ENCODE measurements at places on chromosomes 16 and 17.

GRCh38 chr16:181565-182021, 1.3 kb downstream of the HBQ1 start:
- DNase-seq, result no peak
- H3K4me1 ChIP-seq, result peaks cover 30% of the 10 kb centered on the region
- H3K4me3 ChIP-seq, result peak overlapping the region; percentile 38
- H3K27me3 ChIP-seq, result peaks cover 30% of the 10 kb centered on the region
- H3K27ac ChIP-seq, result no peak overlapping the region
- H3K36me3 ChIP-seq, result no peaks in the 10 kb centered on the region

GRCh38 chr17:21674242-21674731, 18.0 kb upstream of the KCNJ18 start:
- no peaks in the 10 kb centered on the region for H3K27me3 ChIP-seq
- H3K4me3 ChIP-seq, result no peak overlapping the region
- H3K4me1 ChIP-seq, result no peaks in the 10 kb centered on the region
- no peaks in the 10 kb centered on the region for H3K36me3 ChIP-seq
- no peak for DNase-seq

- no peaks in the 10 kb centered on the region for H3K36me3 ChIP-seq
- no peaks in the 10 kb centered on the region for H3K4me1 ChIP-seq
- no peak overlapping the region for H3K27ac ChIP-seq
- H3K27me3 ChIP-seq, result no peaks in the 10 kb centered on the region
- no peak for DNase-seq
Measured at GRCh38 chr17:41052566-41052965, 2.5 kb downstream of the KRTAP2-2 start.

GRCh38 chr17:74368341-74369081, 1.2 kb downstream of the GPR142 start:
- H3K36me3 ChIP-seq, result no peaks in the 10 kb centered on the region
- DNase-seq, result peak; percentile 12
- no peak overlapping the region for H3K4me3 ChIP-seq
- H3K4me1 ChIP-seq, result peaks cover 6% of the 10 kb centered on the region

DNA sequence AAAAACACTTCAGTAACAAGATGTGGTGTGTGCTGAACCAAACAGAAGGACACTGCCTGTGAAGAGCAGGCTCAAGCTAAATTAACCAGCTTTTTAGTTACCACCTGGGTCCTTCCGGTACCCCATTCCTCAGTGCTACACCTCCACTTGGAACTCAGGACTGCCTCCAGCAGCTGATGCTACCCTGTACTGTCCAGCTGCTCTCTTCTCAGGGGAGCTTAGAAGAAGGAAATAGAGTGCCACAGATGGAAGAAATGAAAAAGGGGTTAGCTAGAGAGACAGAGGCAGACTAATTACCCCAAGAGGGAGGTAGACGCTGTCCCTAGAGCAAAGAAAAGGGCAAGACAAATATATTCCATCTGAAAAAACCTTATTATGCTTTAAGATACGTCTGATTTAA, 5.7 kb downstream of the MED13 start:
- H3K4me3 ChIP-seq, result no peak overlapping the region
- H3K4me1 ChIP-seq, result peaks cover 11% of the 10 kb centered on the region
- DNase-seq, result no peak
- H3K36me3 ChIP-seq, result peaks cover 62% of the 10 kb centered on the region
- H3K27me3 ChIP-seq, result no peaks in the 10 kb centered on the region

GRCh38 chr17:48258331-48258730, 150.8 kb downstream of the SNX11 start:
- H3K4me3 ChIP-seq, result no peak overlapping the region
- no peaks in the 10 kb centered on the region for H3K4me1 ChIP-seq
- no peak for DNase-seq
- no peaks in the 10 kb centered on the region for H3K36me3 ChIP-seq

DNA sequence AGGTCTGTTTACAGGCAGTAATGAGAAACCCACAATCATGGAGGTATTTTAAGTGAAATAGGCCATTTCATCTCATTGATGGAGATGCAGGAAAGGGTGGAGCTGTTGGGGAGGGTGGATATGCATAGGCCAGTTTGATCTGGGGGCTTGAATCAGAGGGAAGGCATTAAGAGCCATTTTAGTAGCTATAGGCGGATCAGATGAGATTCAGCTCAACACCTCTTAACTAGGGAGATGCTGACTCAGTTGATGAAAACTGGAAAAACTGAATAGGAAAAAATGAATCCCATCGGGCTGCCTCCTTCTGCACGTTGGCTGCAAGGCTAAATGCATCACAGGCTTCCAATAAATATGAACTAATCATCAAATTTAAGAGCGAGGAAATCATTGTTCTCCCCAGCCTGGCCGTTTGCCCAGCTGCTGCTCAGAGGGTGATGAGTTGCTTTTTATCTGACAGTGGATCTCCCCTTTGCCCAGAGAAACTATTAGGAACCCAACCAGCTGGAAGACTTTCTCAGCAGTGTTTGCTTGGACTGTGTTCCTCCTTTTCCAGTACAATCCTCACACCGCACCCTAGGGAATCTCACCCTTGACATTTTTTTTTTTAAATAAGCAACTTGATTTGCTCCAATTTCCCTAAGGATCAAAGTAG, 149.6 kb downstream of the SOX9 start:
- no peak overlapping the region for H3K4me3 ChIP-seq
- H3K27me3 ChIP-seq, result no peaks in the 10 kb centered on the region
- peaks cover 29% of the 10 kb centered on the region for H3K4me1 ChIP-seq
- H3K27ac ChIP-seq, result no peak overlapping the region
- no peaks in the 10 kb centered on the region for H3K36me3 ChIP-seq

DNA sequence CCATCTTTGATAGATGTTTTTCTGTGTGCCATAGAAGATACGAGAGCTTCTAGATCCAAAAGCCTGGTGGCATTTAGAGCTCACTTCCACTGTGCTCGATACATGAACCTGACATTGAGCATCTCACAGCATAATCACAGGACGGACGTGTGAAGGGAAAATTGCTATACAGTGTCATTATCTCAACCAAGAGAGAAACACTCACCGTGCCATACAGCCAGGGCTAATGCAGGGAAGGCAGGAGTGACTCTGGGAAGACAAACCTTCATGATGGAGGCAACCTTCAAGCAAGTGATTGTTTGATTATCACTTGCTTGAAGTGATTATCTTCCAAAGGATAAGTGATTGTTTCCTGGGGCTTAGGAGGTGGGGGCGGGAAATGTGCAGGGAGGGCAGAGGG, 218.2 kb upstream of the HSBP1 start:
- H3K4me3 ChIP-seq, result no peak overlapping the region
- H3K36me3 ChIP-seq, result no peaks in the 10 kb centered on the region
- H3K4me1 ChIP-seq, result no peaks in the 10 kb centered on the region
- DNase-seq, result no peak
- H3K27ac ChIP-seq, result no peak overlapping the region

DNA sequence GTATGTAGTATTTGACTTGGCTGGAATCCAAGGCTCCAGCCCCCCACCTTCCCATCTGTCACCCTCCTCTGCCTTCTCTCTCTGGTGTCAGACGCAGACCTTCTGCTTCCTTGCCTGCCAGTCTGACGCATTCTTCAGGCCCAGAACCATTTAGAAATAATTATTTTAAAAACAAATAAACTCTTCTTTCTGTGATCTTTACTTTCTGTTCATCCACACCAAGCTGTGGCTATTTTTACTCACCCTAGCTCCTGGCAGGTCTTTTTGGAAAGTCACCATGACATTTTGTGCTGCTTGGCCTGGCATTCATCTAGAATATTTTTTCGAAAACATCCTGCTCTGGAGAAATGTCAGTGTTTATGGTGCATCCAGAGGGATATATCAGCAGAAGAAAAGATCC, 330.7 kb upstream of the ASIC2 start:
- DNase-seq, result no peak
- peaks cover 20% of the 10 kb centered on the region for H3K27me3 ChIP-seq
- H3K27ac ChIP-seq, result no peak overlapping the region
- H3K4me1 ChIP-seq, result no peaks in the 10 kb centered on the region
- H3K4me3 ChIP-seq, result no peak overlapping the region

GRCh38 chr17:62592341-62593099, 35.0 kb upstream of the MRC2 start:
- H3K36me3 ChIP-seq, result peaks cover 11% of the 10 kb centered on the region
- no peaks in the 10 kb centered on the region for H3K4me1 ChIP-seq
- H3K27me3 ChIP-seq, result no peaks in the 10 kb centered on the region
- no peak overlapping the region for H3K27ac ChIP-seq

DNA sequence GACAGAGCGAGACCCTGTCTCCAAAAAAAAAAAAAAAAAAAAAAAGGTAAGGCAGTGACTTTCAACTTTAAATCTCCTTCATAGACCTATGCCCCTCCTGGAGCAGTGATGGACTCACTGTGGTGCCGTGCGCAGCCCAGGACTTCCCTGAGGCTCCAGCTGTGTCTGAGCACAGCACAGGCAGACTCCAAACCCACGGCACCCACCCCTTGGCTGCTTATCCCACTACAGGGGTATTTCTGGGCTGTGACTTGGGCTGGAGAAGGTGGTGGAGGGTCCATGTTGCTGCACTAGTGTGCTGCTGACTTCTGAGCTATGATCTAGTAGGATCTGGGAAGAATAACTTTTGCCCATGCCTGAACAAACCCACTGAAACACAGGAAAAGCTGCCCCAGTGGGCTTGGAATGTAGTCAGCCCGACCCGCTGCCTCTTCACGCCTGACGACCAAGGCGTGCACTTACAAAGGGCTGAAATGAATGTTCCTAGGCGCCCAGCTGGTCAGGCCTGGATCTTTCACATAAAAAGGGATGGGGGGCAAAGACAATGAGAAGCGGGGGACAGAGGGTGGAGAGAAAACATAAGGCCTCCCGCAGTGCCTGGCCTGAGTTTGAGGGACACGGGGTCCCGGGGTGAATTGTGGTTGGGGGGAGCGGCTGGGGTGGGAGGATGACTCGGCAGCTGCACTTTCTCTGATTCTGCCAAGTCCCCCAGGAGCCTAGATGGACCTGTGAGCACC, 83.0 kb downstream of the IRF8 start:
- DNase-seq, result no peak
- H3K27me3 ChIP-seq, result no peaks in the 10 kb centered on the region
- H3K4me1 ChIP-seq, result no peaks in the 10 kb centered on the region

GRCh38 chr16:65312071-65312470, 190.2 kb upstream of the CDH11 start:
- DNase-seq, result no peak
- H3K27ac ChIP-seq, result no peak overlapping the region
- H3K4me1 ChIP-seq, result peaks cover 5% of the 10 kb centered on the region
- no peaks in the 10 kb centered on the region for H3K27me3 ChIP-seq
- H3K36me3 ChIP-seq, result no peaks in the 10 kb centered on the region
- no peak overlapping the region for H3K4me3 ChIP-seq

GRCh38 chr16:14109077-14109775, 38.1 kb downstream of the MRTFB start:
- peaks cover 83% of the 10 kb centered on the region for H3K4me1 ChIP-seq
- peak overlapping the region; percentile 57 for H3K27ac ChIP-seq
- H3K27me3 ChIP-seq, result no peaks in the 10 kb centered on the region
- DNase-seq, result no peak
- H3K36me3 ChIP-seq, result no peaks in the 10 kb centered on the region

GRCh38 chr17:40902498-40902897, 17.5 kb upstream of the KRT20 start:
- peaks cover 6% of the 10 kb centered on the region for H3K4me1 ChIP-seq
- peak overlapping the region; percentile 68 for H3K27ac ChIP-seq
- no peak for DNase-seq
- H3K4me3 ChIP-seq, result no peak overlapping the region
- no peaks in the 10 kb centered on the region for H3K36me3 ChIP-seq
- H3K27me3 ChIP-seq, result no peaks in the 10 kb centered on the region

DNA sequence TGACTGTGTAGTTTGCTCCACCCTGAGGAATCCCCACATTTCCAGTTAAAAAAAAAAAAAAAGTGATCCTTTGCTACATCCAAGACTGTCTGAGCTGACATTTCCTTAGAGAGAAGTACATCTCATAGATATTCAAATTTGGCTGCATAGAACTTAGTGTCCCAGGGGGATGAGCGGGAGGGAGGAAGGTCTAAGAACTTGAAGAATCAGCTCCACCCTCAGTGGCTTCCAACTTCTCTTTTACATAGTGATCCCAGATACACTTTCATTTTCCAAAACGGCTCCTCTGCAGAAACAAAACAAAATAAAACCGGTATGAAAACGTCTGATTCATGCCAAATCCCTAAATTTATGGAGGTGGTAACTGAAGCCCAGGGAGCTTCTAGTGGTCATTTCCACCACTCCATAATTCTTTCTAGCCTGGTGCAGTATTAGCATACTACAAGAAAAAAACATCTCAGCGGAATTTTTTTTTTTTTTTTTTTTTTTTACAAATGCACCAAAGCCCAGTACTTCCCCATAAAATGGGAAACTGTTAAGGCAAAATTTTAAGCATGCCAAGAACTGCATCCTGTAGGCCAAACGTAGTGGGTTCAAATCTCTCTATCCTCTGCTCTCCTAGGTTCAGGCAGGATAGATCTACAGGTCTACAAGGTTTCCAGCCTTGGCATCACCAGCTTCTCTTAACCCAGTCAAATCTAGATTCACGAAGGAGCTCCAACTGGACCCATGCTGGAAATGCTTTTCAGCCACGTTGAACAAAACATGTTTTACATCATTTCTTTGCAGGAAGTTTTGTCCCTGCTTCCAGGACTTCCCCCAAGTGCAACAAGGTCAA, 29.3 kb downstream of the MAF start:
- no peaks in the 10 kb centered on the region for H3K36me3 ChIP-seq
- H3K27ac ChIP-seq, result no peak overlapping the region
- no peak overlapping the region for H3K4me3 ChIP-seq
- no peaks in the 10 kb centered on the region for H3K4me1 ChIP-seq
- no peaks in the 10 kb centered on the region for H3K27me3 ChIP-seq

GRCh38 chr17:76254275-76254674, 10.9 kb upstream of the UBALD2 start:
- no peak overlapping the region for H3K27ac ChIP-seq
- no peaks in the 10 kb centered on the region for H3K36me3 ChIP-seq
- H3K4me3 ChIP-seq, result no peak overlapping the region
- H3K27me3 ChIP-seq, result no peaks in the 10 kb centered on the region
- H3K4me1 ChIP-seq, result peaks cover 33% of the 10 kb centered on the region

GRCh38 chr17:57438066-57438731, 181.9 kb downstream of the MSI2 start:
- DNase-seq, result no peak
- H3K36me3 ChIP-seq, result no peaks in the 10 kb centered on the region
- H3K4me1 ChIP-seq, result peaks cover 25% of the 10 kb centered on the region
- H3K27ac ChIP-seq, result no peak overlapping the region

DNA sequence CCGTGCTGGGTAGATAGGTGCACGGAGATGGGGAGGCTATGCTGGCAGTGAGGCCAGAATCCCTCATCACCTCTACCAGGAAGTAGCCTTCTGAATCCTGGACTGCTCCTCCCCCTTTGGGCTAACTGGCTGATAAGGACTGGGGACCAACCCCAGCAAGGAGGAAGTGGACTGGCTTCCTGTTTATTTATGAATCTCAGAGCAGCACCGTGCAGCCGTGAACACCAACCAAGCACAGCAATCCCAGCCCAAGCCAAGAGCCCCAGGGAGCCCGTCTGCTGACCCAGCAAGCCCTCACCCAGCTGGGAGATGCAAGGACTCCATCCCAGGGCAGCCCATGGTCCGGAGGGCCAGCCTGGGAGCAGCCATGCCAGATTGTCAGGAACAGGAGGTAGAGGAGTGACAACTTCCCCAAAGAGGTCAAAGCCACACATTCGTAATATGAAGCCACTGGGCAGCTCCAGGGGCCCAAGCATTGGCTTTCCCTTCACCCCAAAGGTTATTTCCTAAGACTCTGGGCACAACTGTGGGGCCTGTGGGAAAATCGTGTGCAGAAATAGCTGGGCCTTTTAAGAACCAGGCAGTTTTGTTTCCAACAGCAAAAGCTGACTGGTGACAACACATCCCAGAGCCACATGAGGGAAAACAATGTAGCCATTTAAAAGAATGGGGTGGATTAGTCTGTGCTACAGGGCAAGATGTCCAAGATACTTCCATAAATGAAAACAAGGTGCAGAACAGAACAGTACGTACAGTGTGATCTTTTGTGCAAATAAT, 23.9 kb downstream of the PHB1 start:
- no peak for DNase-seq
- H3K4me3 ChIP-seq, result no peak overlapping the region
- H3K27me3 ChIP-seq, result no peaks in the 10 kb centered on the region

All from esophagus squamous epithelium (tissue), 5 donors.